ENCODE measurements at places on chromosomes 1 and 21. TPM values are rescaled to one million over a fixed set of nuclear protein-coding genes. Genes with fewer than 3 reads are reported as not detected.

PDC gene
- not detected for total RNA-seq

UMODL1 gene
- not detected for total RNA-seq

SLC6A17 gene
- total RNA-seq = 2.4 TPM

PADI1 gene
- under 0.01 TPM for total RNA-seq

FBXO2 gene
- 1.5 TPM for total RNA-seq

KLF17 gene
- not detected for total RNA-seq

CBS gene
- 2.7 TPM for total RNA-seq

All from dermis microvascular lymphatic vessel endothelial cell (primary cell).